Esophagus squamous epithelium (tissue), 5 donors: ENCODE measurements at places on chromosomes 1 and 21.

DNA sequence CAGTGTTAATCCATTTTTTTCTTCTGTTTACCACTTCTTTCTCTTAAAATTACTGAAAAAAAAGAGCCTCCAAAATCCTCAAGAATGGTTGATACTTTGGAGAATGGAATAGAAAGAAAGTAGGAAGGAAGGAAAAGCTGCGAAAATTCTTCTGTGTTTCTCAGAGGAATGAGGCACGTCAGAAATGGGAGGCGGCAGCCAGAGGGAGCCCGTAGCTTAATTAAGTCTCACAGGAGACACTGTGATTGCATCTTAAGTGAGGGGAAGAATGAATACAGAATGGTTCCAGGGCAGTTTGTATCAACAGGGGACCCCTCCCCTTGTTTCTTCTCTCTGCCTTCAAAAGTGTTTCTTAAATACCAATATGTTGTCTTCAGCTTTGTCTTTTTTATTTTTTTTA, 1099.5 kb downstream of the PLA2G4A start:
- no peak for DNase-seq

DNA sequence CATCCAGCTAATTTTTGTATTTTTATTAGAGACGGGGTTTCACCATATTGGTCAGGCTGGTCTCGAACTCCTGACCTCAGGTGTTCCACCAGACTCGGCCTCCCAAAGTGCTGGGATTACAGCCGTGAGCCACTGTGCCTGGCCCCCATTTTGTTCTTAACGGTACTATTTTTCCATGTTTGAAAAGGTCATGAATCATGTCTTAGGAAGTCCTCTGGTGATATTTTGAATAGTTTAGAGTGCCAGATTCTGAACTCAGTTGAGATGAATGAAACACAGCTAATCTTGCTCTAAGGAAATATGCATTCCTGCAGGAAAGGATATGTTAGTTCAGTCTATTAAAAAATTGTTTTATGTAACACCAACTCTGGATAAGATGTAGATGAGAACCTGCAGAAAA, 62.6 kb upstream of the ATP2B4 start:
- no peak for DNase-seq

GRCh38 chr1:78359666-78360065, 131.1 kb upstream of the PTGFR start:
- no peak for DNase-seq

GRCh38 chr1:8354038-8354437, 36.1 kb downstream of the SLC45A1 start:
- no peak for DNase-seq

DNA sequence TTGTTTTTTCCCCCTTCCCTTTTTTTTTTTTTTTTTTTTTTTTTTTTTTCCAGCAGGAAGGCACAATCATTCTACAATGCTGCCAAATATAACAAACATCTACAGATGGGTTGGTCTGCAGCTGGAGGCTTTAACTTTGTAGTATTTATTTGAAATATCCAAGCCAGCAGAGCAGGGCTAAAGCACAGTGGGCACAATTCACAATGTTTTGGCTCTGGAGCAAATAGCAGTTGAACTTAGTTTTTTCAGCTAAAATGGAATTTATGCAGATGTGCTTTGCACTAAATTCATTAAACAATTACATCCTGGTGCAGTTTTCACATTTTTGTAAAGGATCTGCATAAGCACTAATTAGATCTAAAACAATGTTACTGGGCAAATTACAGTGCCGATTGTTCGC, 39.8 kb upstream of the ZBTB18 start:
- no peak for DNase-seq

GRCh38 chr1:61132176-61132638, 49.8 kb downstream of the NFIA start:
- no peak for DNase-seq

DNA sequence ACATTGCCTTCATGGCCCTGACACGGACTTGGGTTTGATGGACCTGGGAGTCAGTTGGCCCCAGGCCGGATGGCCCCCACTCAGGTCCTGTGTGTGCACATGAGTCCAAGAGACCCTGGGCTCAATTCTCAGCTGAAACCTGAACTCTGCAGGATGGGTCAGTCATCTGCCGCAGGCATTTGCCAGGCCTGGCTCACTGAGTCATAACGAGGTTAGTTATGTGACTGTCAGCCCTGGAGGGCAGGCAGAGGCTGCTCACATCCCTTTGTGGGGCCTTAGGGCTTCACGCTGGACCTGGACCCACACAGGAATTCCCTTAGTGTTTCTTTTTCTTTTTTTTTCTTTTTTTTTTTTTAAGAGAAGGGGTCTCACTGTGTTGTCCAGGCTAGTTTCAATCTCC, 46.5 kb downstream of the PSMG1 start:
- DNase-seq, result no peak

DNA sequence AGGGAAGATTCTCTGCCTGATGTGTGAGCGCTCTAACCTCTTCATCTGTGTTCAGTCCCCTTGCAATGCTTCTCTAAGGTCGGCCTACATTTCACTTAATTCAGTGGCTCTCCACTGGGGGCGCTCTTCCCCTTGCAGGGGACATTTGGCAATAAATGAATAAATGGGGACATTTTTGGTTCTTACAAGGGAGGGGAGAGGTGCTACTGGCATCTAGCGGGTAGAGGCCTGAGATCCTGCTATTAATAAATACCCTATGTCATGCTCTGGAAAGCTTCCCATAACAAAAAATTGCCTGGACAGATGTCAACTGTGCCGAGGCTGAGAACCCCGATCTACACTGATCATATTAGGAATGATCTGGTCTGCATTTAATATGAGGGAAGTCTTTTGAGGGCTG, 25.9 kb upstream of the DNAJC11 start:
- no peak for DNase-seq

DNA sequence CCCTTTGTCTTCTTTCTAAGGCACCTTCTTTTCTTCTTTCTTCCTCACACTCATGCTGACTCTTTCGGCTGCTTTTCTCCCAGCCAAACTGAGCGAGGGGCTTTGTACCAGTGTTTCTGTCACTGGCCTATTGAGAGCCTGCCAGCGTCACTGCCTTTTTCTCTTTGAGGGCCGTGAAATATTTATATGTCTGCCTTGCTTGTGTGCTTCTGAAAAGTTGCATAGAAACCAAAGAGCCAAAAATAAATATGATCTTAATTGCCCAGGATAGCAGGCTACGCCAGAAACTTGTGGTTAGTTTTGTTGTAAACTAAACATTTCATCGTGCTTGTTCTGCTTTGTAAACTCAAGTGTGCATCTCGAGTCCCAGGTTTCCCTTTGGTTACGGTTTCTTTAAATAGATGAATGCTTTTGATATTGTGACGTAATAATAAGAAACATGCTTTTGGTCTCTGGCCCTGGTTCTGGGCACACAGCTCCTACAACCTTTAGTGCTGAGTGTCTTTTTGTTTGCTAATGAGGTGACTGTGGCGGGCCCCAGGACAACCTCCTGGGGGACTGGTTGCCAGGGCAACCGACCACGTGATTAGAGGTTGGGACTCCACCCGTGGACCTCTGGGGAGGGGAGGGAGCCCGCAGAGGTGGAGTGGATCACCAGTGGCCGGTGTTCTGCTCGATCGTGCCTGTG, 10.8 kb downstream of the SLC37A1 start:
- DNase-seq, result no peak

DNA sequence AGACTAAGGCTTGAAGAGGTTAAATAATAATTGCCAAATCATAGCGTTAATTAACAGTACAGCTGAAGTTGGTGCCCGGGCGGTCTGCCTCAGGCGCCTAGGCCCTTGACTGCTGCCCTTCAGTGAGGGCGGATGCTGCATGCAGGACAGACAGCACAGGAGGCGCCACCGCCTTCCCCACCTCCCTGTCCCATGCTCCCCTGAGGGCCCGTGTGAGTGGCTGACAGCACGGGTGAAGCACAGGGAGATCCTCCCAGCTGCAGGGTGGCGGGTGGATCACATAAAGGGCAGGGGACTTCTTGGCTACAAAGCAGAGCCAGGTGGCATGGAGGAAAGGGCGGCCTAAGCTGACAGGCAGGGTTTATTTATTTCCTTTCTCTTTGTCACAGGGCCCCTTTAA, 49.1 kb downstream of the DDX20 start:
- DNase-seq, result no peak

DNA sequence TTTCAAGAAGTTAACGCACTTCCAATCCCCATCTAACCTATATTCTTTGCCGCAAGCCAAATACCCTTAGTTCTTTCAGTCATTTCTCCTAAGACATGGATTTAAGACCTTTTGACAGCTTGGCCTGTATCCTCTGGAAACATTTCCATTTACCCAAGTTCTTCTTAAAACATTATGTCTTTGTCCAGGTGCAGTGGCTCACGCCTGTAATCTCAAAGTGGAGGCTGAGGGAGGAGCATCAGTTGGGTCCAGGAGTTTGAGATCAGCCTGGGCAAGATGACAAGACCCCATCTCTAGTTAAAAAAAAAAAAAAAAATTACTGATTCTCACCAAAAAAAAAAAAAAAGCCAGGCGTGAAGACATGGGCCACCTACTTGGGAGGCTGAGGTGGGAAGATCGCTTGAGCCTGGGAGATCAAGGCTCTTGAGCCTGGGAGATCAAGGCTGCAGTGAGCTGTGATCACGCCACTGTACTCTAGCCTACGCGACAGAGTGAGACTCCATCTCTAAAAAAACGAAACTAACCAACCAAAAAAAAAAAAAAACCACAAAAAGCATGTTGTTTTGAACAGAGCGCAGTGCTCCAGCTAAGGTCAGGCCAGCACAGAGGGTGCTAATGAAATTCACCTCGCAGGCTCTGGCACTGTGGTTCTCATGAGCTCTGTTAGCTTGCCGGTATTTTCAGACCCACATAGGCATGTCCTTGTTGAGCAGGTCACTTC, 36.0 kb downstream of the NUAK2 start:
- no peak for DNase-seq

DNA sequence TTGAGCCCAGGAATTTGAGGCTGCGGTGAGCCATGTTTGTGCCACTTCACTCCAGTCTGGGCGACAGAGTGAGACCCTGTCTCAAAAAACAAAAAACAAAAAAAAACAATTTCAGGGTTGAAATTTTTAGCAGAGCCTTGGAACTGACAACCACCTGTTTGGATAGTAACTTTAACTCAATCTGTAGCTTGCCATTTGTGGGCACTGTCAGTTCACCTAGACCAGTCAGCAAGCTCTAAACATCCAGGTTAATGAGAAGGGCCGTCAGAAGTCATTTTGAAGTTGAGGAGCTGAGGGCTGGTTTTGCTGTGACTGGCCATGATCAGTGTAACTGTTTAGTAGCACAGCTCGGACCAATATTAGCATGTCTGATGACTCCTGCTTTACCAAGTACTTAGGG, 8.4 kb downstream of the TRAPPC10 start:
- DNase-seq, result no peak

- no peak for DNase-seq
These were observed 111.4 kb upstream of the ZNF678 start for GRCh38 chr1:227451954-227452353.

DNA sequence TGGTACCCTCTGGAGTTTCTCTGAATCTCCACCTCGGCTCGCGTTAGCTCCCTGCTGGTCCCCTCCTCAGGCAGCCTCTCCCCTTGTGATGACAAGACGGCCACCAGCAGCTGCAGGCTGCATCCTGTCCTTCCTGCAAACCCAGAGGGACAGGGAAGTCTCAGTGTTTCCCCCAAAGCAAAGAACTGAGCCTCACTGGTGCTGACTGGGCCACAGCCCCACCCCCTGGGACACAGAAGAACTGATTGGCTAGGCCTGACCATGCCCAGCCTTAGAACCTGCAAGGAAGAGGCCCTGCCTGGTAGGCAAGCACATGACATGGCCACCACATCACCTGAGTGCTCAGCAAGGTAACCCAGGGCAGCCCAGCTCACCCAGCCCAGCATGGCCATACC, 34.6 kb downstream of the TMEM51 start:
- DNase-seq, result no peak

GRCh38 chr1:158078569-158079080, 85.2 kb downstream of the KIRREL1 start:
- DNase-seq, result no peak

- no peak for DNase-seq
These were observed 11.0 kb upstream of the RNU1-3 start for GRCh38 chr1:16677552-16678431.

GRCh38 chr21:33067043-33067442, 2.9 kb upstream of the OLIG1 start:
- no peak for DNase-seq

- no peak for DNase-seq
These were observed 23.5 kb upstream of the C1QA start for GRCh38 chr1:22612671-22613571.
